ENCODE measurements at places on chromosomes 3 and 15.

GRCh38 chr3:67509471-67510075 is 144.8 kb downstream of the SUCLG2 start:
- no peak for DNase-seq

- no peak for DNase-seq
Measured at GRCh38 chr3:193797566-193797965, 204.6 kb downstream of the OPA1 start.

- no peak for DNase-seq
Measured at GRCh38 chr3:47265008-47265407, 17.6 kb downstream of the KIF9 start.

GRCh38 chr3:152615681-152616080 is 219.2 kb upstream of the P2RY1 start:
- DNase-seq, result peak; percentile 74

DNA sequence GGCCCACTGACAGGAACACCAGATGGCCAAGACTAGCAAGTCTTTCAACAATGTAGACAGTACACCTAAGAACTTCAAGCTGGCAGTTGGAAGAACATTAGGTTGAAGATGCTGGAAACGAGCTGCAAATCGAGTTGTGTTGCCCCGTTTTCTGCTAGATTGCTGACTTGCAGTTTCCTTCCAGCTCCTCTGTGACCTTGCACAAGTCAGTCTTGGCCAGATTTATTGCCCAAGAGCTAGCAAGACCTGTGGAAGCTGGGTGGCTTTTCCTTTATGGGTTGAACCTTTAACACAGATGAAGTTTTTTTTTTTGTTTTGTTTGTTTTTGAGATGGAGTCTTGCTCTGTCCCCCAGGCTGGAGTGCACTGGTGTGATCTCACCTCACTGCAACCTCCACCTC is 2.9 kb upstream of the RBM6 start:
- DNase-seq, result peak; percentile 53

DNA sequence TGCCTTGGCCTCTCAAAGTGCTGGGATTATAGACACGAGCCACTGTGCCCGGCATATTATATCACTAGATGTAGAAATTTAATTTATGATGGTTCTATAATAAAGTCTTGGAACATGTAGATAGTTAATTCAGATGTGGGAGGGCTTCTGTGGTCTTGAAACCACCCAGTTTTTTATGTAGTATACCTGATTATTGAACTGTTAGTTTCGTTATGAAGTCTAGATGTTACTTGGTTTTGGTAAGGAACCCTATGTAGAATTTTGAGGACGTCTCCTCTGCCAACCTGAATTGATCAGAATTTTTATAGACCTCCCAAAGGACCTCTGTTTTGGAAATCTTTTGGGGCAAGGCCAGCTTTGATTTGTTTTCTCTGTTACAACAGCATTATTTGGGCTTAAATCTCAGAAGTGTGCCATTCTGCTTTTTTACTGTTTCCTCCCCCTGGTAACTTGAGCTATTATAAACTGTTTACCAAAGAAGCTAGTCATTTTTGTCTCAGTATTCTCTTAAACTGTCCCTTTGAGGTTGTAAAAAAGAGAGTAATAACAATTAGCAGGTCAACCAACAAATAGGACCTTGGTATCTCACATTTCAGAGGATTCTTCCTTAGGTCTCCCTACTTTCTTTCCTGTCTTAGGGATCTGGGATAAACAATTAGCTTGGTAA is 20.8 kb downstream of the AKAP13 start:
- DNase-seq, result no peak

DNA sequence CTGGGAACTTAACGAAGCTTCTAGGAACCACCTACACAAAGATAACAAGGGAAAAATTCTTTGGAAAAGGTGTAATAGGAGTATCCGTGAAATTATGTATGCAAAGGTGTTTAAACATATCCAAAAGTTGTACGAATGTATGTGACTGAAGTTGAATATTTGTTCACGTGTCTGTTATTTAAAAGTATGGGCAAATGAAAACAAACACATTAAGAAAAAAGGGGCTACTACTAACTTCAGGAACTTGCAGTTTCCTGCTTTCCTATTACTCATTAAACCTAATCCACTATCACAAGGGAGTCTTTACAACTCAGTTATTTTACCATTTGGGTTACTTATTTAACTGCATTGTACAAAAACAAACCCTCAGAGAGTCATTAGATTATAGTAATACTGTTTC is 33.9 kb upstream of the GRAMD1C start:
- DNase-seq, result no peak

DNA sequence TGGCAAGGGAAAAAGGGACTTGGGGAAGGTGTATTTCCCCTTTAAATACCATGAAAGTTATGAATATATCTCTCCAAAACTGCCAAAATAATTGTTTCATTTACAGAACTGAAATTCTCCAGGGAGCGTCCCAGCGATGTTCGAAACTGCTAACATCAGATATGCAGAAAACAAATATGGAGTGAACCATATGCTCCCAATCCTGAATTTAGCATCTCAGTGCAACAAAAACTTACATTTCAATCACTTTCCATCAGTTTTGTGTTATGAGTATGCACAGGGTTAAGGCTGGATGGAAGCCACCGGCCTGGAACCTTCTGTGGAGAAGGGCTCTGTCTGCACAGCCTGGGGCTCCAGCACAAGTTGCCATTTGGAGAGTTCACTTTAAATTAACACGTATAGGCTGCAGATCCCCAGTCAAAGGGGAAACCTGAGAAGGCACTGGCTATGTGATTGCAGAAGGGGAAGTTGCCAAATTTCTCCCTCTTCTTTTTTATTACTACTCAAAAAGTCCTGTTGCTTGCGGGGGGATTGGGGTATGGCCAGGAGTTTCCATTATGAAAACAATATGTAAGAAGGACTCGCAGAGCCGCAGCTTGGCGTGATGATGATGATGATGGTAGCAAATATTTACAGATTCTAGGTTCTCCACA is 56.9 kb upstream of the FOXP1 start:
- DNase-seq, result peak; percentile 29

DNA sequence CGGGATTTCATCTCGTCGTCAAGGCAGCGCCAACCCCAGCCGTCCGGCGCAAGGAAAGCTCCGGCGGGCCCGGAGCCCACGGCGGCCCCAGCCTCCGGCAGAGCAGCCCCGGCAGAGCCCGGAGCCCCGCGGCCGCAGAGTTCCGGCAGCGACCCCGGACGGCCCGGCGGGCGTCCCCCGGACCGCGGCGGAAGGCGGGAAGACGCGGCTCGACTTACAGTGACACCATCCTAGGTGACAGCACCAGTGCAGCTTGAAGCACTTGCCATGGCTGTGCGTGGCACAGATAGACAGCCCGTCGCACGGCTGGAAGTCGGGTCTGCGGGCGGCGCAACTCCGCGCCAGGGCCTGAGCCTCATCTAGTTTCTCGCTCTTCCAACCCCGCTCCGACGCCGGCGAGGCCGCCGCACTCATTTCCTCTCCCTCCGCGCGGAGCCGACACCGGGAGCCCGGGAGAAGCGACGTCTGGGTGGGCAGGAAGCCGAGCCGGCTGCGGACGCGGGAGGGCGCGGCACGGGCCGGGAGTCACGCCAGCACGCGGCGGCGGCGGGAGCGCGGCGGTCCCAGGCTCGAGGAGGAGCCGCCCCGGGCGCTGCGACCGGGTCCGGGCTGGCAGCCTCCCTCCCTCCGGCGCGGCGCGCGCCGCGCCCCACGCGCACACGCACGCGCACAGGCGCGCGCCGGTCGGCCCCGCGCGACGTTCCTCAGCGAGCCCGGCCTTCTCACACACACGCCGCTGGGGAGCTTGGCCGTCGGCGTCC is at the start of gene C3orf70:
Gene C3orf70 (minus strand): TSS at position 651 of the 761 bp plus-strand sequence. CDS start 237 bp downstream, at position 414.
- DNase-seq, result peak; percentile 30

DNA sequence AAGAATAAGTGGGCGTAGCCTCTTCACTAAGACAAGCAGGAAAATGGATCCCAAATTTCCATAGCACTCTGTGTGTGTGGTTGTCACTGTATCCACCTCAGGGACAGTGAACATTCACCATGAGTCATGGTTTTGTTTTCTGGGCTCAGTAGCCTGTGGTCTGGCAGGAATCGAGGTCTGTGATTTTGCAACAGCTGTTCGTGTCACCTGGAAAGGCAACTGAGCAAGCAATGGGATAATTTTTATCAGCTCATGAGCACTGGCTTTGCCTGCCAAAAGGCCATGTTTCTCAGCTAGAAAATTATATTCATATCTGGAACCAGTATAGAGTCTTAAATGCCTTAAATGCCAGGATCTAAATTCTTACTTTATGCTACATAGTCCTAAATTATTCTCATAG is 60.9 kb downstream of the STRIT1 start:
- no peak for DNase-seq

All from MV-4-11 (cell line).